ENCODE measurements at places on chromosomes 3 and 15.

DNA sequence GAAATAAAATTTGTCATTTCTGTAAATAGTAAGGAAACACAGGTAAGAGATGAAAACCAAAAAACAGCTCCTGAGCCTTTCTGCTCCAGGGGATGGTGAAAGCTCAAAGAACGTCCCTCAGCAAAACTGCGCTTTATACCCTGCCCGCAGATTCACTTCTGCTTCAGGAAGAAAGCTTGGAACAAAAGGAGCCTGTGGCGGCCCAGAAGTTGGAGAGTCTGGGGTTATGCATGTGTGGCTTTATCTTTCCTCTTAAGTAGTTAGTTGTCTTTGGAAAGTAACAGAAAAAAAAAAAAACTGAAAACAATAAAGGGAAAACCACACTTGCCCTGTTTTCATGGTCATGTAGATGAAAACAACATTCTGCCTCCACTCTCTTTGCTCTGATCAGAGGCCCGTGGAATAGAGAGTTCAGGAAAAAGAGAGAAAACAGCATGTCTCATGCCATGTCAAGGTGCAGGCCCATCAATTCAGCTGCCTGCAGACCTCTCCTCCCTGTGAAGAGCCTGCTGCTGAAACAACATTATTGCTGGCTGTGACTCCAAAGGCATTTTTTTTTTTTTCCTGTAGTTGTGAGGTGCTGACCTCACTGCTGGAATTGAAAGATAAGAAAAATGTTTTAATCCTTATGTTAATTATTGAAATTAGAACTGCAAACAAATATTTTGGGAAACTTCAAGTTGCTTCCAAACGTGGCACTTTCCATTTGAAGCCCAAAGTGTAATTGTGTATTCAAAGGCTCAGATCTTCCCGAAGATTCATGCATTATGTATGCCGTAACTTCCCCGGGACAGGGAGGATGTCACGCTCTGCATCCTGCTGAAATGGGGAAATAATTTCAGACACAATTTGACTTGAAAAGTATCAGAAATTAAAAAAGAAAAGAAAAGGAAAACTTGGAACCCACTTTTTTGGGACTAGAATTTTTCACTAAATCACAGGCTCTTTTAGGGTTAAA lies 108.4 kb upstream of the ZNF385D start:
- DNase-seq: no peak

- no peak for DNase-seq
Observed at GRCh38 chr15:93150910-93151881, 62.2 kb upstream of the RGMA start.

DNA sequence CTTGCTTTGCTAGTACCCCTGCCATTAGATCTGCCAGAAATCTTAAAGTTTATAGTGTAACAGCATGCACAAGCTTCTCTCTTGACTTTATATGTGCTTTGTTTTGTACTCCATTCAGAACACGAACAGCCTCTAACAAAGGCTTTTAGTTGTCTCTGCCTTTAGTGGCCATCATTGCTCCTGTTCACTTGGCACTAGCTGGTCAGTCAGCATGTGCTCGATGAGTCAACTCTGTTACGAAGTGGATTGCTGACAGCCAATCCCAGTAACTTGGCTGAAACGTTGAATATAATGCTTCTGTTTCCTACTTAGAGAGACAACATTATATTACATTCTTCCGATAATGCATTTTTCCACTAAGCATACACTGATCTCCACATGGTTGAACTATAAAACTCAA lies 349.2 kb downstream of the NAALADL2 start:
- no peak for DNase-seq

GRCh38 chr3:129336093-129336706 lies 57.5 kb downstream of the HMCES start:
- DNase-seq: no peak

DNA sequence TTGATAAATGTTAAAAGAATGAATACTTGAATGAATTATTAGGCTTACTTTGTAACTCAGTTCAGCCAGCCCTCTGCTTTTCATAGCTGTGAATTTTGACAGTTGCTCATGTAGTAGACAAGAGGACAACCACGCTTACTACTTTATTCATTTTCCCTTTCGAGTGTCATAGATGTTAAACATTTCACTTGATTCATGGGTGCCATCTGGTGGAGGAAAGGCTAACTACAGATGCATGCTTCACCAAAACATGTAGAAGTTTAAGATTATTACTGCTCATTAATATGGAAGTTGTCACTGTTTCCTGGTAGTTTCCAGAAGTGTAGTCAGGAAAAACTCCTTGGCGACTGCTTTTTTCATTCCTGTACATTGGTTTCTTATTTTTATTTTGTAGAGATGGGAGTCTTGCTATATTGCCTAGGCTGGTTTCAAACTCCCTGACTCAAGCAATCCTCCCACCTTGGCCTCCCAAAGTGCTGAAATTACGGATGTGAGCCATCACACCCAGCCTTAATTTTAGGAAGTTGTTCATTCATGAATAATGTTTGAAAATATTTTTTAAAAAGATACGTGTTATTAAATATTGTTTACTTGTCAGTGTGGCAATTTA lies 163.2 kb downstream of the B3GALNT1 start:
- peak; percentile 59 for DNase-seq

- no peak for DNase-seq
Observed at GRCh38 chr3:172782235-172782634, 31.7 kb downstream of the ECT2 start.

- no peak for DNase-seq
Observed at GRCh38 chr3:157705258-157705657, 202.0 kb upstream of the VEPH1 start.

DNA sequence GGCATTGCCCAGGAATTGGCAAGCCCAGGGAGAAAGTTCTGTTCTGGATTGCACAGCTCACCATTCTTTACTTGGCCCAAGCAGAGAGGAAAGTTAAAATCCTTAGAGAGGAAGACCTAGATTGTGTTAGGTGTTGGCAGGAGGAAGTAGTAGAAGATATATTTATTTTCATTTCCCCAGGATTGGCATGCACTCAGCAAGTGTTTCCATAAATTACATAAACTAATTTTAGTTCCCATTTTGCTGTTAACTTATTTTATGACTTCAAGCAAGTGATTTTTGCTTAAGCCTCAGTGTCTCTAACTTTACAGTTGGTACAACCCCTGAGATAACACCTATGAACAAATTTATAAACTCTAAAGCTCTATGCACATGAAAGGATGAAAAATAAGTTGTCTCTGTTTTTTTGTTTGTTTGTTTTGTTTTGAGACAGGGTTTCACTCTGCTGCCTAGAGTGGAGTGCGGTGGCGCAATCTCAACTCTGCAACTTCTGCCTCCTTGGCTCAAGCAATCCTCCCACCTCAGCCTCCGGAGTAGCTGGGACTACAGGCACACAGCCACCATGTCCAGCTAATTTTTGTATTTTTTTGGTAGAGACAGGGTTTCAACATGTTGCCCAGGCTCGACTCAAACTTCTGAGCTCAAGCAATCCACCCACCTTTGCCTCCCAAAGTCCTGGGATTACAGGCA lies 31.2 kb upstream of the TOP2B start:
- no peak for DNase-seq

GRCh38 chr3:186102687-186103086 lies 6.2 kb downstream of the ETV5 start:
- no peak for DNase-seq

Data from activated CD4-positive, alpha-beta T cell treated with anti-CD3 and anti-CD28 coated beads, Interleukin-2, amount 50 U/mL, for 4 hours (primary cell).